ENCODE measurements at places on chromosomes 7 and 10. TPM values are rescaled to one million over a fixed set of nuclear protein-coding genes. Genes with fewer than 3 reads are reported as not detected.

Gene GPER1
- 4.7 TPM for total RNA-seq

Gene C10orf67
- total RNA-seq = 0.14 TPM

Gene RBP3
- not detected for total RNA-seq

Gene OPN4
- not detected for total RNA-seq

Gene AGR2
- total RNA-seq = 979 TPM

Gene PLXDC2
- 92.0 TPM for total RNA-seq

Gene COPG2
- 25.8 TPM for total RNA-seq

Gene SERPINE1
- total RNA-seq = 6.6 TPM

Gene TDRD1
- total RNA-seq = 2.0 TPM

Gene TMEM176B
- total RNA-seq = 304 TPM

Measured in mucosa of gallbladder (tissue), 1 donor.